ENCODE measurements at places on chromosomes 4 and X.

GRCh38 chr4:101697266-101697665, 93.3 kb upstream of the BANK1 start:
- no peak for DNase-seq

GRCh38 chrX:49760290-49760890, 64.6 kb upstream of the PAGE1 start:
- DNase-seq = no peak

GRCh38 chrX:24081661-24082154, 27.0 kb downstream of the EIF2S3 start:
- DNase-seq = peak; percentile 78

DNA sequence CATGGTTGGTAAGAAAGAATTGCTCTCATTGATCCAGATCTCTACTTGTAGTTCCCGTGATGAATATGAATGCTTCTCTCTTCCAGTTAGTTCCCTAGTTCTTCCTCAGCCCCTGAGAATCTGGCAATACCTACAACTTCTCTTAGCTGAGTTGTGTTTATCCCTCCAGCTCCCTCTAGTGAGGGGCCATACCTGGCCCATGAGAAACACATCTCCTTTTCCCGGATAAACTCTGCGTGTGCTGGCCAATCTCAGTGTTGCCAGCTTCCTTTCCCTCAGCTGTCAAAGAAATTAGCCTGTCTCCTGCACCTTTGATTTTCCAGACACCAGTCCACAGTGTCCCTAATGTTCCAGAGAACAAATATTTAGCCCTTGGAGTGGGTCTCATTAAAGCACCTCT, 5.7 kb downstream of the CBLL2 start:
- no peak for DNase-seq

GRCh38 chr4:22237155-22237751, 278.6 kb downstream of the ADGRA3 start:
- peak; percentile 79 for DNase-seq

- DNase-seq = no peak
Observed at GRCh38 chr4:81237791-81238190, 22.8 kb upstream of the PRKG2 start.

GRCh38 chrX:31497086-31497485, 425.2 kb upstream of the FTHL17 start:
- DNase-seq = no peak

GRCh38 chr4:56976837-56977320, 527 bp downstream of the NOA1 start:
- DNase-seq = peak; percentile 71

Data from ecto neural progenitor cell (in vitro differentiated cells).